Anterior cingulate cortex (tissue), 58 donors: ENCODE measurements at places on chromosomes 5 and 9.

- DNase-seq = no peak
Observed at GRCh38 chr9:120791161-120791560, 2.1 kb downstream of the FBXW2 start.

DNA sequence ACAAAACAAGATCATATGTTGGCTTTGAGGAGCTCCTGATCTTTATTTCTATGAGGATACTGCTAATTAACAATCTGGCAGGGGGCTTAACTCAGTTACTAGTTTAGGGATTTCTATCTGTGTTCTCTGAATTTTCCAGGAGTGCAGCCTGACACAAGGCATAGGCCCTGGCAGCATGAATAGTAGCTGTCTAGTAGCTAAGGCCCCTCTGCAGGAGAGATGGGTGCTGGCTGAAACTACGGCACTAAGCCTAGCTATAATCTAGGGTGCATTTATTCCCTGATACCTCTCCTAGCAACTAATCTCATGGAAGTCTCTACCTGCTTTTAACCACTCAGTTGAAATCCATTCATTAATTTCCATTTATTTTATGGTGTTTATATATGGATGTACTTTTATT is 268.2 kb downstream of the TMEM232 start:
- DNase-seq = no peak

DNA sequence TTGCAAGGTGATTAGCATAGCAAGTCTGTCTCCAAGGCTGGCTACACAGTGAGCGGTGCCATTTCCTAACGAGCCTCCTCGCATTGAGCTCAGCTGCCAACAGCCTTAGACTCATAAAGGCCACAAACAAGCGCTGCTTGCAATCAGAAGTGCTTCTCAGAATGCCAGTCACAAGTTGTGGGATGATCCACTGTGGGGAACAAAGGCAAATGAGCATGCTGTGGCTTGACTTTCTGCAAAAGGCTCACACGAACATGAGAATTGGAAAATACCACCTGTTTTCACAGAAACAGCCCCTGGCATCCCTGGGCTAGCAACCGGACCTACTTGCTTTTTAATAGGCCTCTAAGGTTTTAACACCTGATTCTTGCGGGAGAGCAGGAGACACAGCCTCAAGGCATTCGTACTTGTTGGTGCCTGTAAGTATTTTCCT is 215.5 kb downstream of the FANCC start:
- DNase-seq = peak; percentile 61

DNA sequence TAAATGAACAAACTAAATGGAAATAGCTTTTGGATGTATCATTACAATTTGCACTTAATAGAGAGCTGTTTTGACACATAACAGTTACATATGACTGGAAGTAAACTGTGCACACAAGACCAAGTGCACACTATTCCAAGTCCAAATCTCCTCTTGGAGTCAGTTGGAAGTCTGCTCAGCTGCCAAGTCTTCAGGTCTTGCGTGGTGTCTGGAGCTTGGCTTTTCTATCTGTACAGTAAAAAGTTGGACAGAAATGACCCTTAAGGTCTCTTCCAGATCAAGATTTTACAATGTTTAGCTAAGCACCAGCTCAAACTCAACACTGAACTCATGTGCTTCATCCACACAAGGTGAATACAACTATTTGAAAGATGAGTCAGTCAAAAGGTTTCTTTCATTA is 456.9 kb downstream of the RASEF start:
- DNase-seq = no peak

GRCh38 chr5:131064669-131065371 is 100.2 kb downstream of the HINT1 start:
- DNase-seq = no peak

DNA sequence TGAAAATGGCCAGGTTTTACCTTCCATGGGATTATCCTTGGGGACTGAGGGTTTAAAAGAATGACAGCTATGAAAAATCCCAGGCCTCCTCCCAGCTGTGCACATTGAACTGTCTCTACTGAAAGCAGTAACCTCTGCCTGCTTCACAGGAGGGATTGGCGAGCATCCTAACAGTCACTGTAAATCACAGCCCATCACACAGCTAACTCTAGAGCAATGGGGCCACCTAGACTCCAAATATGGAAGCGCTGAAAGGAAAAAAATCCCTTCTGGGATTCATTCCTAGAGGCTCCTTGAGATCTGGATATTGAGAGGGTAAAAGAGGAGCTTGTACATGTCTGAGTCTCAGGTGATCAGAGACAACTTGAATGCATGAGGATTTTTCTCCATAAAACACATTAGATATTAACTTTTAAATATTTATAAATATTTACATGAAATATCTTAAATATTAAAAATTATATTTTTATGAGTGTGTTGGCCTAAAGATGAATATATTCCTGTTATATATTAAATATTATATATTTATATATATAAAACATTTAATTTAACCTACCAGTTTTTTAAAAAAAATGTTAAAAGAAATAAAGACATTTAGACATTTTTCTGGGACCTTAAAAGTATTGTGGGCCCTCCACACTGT is 133.8 kb upstream of the SLC24A2 start:
- peak; percentile 56 for DNase-seq

DNA sequence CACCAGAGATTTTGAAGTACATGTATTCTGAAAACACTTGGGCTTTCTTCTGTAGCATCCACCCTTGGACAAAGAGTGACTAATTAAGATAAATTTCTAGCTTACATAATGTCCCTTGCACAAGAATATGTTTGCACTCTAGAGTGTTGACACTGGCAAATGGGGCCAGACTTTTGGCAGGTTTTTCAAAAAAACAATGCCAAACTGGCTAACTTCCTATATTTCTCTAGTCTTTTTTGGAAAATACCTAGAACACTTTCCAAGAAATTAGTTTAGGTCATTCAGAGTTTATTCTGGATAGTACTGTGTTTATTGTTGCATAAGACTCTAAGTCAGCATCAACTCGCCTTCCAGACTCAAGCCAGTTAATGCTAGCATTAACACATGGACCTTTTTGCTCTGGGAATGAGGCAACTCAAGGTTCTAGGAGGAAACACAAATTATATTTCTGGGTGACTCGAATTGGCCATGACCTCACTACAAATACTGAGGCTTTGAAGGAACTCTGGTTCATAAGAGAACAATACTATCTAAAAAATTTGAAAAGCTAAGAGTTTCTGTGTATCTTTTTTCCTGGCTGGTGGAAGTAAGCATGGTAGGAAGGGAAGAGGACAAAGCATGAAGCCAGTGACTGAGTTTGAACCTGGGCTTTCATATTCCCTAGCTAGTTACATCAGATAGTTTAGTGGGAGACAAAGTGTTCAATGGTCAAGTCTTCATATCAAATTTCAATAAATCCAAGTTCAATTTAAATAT is 101.6 kb downstream of the NREP start:
- no peak for DNase-seq

DNA sequence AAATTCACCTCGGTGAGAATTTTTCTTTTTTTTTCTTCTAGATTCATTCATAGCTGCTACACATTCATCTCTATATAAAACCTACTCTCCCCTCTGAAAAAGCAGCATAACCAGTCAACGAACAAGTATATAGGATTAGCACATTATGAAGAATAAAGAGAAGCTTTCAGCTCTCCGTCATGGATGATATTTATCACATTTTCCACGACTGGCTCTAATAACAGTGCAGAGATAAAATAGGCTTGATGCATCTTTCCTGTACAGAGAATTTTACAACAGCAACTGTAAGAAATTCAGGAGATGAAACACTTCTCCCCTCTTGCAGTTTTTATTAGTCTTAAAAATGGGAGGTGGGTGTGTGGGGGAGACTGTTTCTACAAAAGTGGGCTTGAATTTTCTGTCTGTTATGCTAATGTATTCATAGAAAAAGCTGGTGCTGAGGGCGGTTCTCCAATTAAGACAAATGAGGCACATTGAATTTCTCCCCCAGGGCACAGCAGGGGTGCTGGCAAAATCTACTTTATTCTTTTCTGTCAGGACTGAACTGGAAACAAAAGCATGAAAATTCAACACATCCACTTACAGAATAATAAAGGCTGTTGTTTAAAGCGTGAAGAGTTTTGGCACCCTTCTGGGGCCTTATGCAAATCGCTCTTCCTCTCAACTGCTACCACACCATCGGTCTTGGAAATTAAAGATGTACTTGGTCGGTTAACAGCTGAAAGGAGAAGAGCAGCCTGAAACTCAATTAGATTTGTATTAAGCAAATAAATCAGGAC is 233.9 kb upstream of the ZNF608 start:
- peak; percentile 10 for DNase-seq

GRCh38 chr9:128846680-128847030 is 17.1 kb upstream of the SPOUT1 start:
- no peak for DNase-seq

GRCh38 chr5:130050585-130050984 is 146.3 kb downstream of the CHSY3 start:
- no peak for DNase-seq

DNA sequence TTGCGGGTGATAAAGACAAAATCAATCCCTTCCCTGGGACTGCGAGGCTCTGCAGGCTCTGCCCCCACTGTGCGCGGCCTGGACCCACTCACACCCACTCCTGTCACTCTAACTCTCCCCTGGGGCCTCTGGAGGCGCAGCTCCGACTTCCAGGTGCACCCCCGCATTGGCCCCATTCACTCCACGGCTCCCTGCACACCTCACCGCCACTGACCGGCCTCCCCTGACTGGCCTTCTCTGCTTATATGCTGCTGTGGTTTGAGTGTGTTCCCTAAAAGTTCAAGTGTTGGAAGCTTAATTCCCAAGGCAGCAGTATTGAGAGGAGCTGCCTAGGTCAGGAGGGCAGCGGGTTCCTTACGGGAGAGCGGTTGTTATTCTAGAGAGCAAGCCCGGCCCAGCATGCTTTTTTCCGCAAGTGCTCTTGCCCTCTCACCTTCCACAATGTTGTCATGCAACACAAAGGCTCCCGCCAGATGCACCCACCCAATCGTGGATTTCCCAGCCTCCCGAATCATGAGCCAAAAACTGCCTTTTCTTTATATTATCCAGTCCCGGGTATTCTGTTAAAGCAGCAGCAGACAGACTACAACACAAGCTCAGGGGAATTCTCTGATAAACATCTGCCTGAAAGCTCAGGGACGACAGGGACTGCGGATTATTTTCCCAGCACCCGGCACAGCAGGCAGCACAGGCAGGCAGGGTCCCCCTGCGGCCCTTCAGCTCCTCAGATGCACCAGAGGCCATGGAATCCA is 73.5 kb upstream of the LRRTM2 start:
- DNase-seq = no peak

- DNase-seq = no peak
Observed at GRCh38 chr5:97049175-97049574, 93.2 kb downstream of the LIX1 start.

GRCh38 chr9:109422641-109423040 is 75.5 kb downstream of the PTPN3 start:
- no peak for DNase-seq

DNA sequence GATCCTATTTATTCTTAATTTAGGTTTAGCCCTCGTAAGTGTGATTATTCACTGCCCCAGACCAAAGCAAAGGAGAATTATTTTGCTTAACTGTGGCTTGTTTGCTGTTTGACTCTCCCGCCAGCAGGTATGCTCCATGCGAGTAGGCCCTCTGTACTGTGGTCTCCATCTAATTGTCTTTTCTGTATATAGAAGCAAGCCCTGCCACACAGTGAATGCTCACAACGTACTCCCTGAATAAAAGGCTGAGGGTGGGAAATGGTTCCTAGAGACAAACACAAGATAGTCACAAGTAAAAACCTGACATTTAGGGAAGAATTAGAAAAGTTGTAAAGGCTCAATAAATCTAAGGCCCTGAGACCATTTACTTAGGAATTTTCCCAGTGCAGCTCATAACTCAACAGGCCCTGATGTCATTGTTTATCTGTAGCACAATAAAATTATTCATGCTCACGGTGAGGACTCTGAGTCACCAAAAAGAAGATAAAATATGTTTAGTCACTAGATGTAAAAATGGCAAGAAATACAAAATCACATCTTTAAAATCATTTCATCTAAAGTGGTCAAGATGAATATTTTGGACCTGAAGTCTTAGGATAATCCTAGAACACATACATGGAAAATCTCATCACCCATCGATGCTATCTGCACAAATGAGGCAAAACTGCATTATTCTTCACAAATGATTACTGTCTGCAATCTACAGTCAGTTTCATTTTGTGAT is 473.2 kb downstream of the ENC1 start:
- no peak for DNase-seq

- no peak for DNase-seq
Observed at GRCh38 chr9:108832179-108832500, 23.6 kb downstream of the ACTL7B start.

DNA sequence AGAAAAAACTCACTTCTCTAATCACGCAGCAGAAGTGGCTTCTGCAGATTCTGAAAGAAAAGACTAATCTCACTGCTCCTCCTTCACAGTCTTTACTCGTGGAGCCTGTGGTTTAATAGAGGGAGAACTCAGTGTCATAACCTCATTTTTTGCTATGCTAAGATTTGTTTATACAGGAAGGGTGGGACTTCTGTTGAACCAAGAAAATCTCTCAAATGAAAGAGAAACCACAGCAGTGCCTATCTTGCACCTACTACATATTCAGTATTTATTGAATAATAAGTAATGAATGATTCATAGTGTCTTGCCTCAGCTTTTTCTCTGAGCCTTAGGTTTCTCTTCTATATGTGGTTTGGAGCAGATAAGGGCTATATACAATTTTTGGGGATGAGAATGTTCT is 136.1 kb upstream of the DMAC1 start:
- no peak for DNase-seq

- no peak for DNase-seq
Observed at GRCh38 chr5:537098-537497, 12.8 kb upstream of the SLC9A3 start.

DNA sequence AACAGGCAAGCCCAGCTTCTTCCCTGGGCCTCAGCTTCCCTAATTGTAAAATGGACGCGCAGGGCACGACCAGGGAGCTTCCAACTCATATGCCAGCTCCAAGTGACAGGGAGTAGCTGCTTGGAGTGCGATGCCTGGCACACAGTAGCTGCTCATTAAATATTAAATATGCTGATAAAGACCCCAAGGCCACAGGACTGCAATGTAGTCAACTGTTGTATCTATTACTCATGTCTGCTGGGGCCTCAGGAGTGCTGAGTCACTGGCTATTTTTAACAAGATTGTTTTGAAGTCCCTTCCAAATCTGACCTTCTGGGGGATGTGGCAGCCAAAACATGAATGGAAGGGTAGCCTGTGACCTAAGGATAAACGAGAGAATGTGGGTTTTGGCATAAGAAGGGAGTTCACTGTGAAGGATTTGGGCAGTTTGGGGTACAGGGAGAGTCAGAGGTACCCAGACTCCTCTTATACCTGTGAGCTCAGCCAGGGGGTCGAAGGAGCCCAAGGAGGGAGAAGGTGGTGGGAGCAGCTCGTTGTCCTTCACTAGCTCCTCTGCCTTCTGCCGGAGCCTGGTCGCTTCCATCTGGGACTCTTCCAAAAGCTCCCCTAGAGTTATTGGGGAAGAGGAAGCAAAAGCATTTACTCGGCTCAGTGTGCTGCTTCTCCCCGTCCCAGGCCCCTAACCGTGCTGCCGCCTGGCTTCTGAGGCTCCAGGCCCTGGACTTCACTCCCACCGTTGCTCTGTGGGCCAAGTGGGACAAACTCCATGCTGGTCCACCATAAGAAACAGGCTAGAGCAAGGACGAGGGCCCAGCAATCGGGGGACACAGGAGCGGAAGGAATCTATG is 17.5 kb downstream of the TNIP1 start:
- no peak for DNase-seq
